ENCODE measurements at places on chromosomes 16 and 17. TPM values are rescaled to one million over a fixed set of nuclear protein-coding genes. Genes with fewer than 3 reads are reported as not detected.

The ALDH3A1 gene
- polyA plus RNA-seq: 0.79 TPM

- no peak for DNase-seq
These were observed 605.5 kb downstream of the RBFOX1 start for GRCh38 chr16:7938175-7938574.

DNA sequence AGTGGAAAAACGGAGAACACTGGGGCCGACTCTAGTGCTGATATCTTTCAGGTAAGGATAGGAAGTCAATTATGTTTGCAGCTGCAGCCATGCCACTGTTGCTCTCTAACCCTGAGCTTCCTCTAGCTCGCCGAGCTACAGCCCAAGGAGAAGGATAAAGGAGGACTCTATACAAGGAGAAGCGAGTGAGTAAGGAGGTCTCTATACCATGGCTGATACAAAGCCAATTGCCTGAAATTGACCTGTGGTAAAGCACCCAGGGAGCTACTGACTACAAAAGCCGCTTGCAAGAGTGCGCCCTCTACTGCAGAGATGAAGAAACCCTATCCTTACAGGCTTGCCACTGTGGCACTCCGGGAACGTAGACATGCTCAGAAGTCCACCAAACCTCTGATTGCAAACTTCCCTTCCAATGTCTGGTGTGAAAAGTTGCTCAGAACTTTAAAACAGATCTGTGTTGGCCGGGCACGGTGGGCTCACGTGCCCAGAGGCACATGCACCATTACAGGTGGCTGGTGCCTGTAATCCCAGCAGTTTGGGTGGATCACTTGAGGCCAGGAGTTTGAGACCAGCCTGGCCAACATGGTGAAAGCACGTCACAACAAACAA, 10.8 kb upstream of the SLC46A1 start:
- peak; percentile 56 for DNase-seq

DNA sequence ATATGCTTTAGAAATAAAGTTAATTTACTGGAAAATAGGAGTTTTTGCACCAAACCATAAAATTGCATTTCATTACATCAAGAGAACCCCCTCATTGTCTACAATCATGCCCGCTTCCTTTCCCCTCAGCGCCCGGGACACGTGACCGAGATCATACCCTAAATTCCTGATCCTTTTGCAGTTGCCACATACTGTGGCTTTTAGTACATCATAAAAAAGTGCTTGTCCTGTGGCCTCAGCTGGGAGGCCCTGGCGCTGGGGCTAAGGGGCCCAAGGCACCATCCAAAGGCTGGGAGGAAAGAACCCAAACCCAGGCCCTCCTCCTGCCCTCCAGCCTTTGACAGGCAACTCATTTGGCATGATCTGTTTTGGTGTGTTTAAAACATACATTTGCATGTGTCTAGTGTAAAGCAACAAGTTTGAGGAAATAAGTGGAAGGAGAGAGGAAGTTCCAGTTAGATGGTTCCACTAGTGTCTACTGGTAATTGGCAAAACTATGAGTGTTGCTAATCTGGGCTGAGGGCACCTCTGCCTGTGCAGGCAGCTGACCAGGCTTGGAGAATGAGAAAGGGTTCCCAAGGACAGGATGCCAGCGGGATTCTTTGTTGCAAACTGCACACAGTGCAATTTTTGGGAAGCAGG, 6.0 kb downstream of the CDK5R1 start:
- no peak for DNase-seq

GRCh38 chr17:60941028-60941427, 263.4 kb downstream of the BCAS3 start:
- DNase-seq: no peak

DNA sequence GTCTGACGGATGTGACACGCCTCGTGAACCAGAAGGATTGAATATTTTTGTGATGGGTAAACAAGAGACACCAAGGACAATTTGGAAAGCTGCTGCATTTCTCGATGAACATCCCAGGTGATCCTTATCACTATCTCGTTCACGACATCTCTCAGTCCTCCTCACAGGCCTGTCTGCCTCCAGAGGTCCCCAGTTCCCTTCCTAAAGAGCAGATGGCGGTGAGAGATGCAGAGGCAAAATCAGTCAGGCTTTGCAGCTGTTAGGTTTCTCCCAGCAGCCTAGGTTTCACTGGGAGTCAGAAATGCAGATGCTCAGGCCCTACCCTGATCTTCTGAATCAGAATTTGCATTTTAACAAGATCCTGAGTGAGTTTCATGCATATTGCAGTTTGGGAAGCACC, 23.6 kb downstream of the SCPEP1 start:
- DNase-seq: no peak

DNA sequence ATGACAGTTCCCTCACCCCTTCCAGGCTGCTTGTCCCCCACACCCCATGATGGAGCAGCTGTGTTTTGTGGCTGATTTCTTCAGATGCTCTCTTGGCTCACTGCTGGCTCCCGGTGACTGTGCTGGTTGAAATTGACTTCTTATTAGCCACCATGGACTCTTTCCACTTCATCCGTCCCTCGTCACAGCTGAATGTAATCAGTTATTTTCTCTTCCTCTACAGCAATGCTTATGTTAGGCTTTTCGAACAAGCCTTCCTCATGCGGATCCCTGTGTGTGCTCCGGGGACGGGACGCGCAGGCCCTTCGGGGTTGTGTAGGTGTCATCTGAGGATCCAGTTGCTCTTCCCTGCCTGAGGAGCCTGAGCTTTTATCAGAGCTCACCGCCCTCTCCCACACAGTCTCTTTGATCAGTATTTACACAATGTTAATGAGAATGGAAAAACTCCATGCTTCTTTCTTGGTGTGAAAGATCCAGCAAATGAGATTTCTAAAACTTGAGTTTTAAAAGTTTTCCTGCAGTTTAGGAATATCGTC, 87.5 kb downstream of the RPTOR start:
- DNase-seq: no peak

DNA sequence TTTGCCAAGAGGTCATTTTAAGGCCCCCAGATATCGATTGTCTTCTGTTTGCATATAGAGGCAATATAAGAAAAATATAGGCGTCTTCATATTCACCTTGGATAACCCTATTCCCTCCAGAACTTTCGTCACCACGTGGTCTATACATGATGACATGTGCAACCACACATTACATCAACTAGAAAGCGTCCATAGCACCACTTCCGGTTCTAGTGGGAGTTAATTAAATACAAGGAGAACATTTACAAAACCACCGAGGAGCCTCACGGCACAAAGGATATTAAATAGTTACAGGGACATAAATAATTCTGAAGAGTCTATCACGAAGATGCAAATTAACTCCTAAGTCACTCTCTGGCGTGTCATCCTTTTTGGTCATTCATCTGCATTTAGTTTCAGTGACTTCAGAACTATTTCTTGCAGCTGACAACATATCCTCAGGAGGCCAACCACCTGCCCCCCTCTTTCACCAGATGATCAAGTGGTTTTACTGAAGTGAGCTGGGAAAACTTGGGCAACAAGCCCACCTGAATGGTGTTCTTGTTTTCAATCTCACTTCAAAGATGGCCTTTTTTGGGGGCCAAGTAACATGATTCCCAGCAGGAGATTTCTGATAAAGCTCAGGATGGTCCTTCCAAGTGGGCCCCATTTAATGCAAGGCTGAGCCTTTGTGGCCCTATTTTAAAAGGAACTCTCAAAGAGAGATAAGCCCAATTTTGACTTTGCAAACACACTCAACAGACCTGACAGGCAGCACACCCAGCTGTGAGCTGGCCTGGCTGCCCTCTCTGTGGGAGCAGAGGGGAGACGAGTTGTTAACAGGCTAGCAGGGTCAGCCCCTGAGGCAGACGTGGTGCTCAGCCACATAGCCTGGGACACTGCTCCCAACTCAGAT, 15.3 kb downstream of the CMTM3 start:
- no peak for DNase-seq
